Nucleus accumbens (tissue), 56 donors: ENCODE measurements at places on chromosomes 7 and 10.

GRCh38 chr10:30556189-30556588 lies 73.4 kb downstream of the LYZL2 start:
- DNase-seq: no peak

DNA sequence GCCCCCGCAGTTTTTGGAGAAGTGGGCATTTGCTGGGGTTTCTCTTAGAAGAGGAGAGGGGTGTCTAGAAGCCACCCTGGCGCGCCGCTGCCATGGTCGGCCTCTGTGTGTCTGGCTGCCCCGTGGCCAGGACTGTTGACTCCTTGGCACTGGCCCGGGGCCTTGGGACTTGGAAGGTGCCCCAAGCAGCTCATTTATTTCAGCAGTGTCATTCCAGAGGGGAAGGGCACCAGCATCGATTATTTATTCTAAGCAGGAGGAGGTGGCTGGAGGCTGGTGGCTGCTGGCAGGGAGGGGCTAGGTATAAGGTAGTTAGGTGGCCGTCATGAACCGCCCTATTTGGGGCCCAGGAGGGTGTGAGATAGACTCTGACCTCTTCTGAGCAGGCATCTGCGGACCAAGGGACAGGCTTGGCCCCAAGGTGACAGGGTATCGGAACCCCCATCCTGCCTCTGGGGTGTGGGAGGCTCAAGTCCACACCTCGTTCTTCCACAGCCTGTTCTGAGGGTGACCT lies 1.6 kb downstream of the GTF2IRD1 start:
- DNase-seq: peak; percentile 31

DNA sequence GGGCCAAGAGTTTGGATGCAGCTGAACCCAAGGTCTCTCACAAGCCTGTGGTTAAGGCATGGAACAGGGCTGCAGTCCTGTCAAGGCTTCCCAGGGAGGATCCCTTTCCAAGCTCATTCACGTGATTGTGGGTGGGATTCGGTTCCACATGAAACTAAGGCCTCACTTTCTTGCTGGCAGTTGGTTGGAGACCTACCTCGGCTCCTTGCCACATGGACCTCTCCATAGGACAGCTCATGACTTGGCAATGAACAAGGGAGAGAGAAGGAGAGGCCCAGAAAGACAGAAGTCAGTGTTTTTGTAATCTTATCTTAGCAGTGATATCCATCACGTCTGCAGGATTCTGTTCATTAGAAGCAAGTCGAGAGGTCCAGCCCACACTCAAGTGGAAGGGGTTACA lies 583.8 kb downstream of the LRMDA start:
- DNase-seq: no peak

DNA sequence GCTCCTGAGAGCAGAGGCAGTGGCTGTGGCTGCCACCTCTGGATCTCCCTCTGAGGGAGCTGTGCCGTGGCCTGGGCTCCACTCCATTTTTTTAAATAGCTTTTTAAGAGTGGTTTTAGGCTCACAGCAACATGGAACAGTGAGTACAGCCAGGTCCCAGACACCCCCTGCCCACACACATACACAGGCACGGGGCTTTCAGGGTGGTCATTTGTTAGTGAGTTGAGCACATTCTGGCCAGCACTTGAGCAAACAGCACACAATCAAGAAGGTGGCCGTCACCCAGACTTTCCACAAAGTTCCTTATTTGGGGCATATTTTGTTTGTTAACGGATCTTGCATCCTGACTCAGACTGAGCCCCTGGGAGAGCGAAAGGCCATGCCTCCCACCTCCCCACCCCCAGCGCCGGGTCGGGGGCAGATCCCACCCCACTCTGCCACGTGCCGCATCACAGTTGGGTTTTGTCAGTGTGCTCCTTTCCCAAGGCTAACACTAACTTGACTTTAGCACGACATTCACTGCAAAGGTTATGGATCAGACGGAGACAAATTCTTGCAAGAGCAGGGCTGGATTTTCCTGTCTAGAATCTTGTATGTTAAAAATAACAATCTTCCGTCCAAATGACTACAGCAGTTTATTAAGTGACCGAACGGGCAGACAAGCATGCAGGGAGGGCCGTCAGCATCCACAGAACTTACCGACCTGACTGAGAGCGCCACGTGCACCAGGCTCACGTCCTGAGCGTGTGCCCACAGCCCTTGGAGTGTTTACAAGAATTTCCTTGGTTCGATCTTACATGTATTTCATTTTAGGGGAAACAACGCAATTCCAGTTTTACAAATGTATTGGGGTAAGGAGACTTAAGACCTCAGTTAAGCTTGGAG lies 156.5 kb upstream of the NPS start:
- DNase-seq: no peak

- DNase-seq: no peak
Observed at GRCh38 chr10:84605802-84606201, 277.4 kb downstream of the CCSER2 start.

GRCh38 chr10:76984559-76985443 lies 652.8 kb downstream of the KCNMA1 start:
- no peak for DNase-seq

DNA sequence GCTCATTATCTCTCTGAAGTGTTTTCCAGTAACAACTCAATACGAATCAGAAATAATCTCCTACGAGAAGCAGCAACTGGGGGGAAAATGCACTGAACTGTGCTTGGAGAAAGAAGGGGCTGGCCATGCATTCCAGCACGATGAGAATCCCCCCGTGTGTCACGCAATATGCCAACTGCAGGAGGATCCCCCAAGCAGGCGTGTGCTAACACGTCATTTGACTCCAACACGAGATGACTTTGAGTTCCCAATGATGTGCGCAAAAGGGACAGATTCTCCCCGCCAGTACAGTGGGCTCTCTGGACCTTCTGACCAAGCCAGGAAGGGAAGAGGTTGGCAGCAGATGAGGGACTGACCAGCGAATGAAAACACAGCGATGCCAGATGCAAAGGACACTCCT lies 105.5 kb downstream of the KCNMA1 start:
- no peak for DNase-seq

- DNase-seq: no peak
Observed at GRCh38 chr7:139930286-139930965, 101.4 kb downstream of the TBXAS1 start.

- no peak for DNase-seq
Observed at GRCh38 chr10:99280472-99280871, 44.8 kb upstream of the HPSE2 start.

GRCh38 chr10:71346731-71347130 lies 27.7 kb downstream of the SLC29A3 start:
- DNase-seq: no peak

DNA sequence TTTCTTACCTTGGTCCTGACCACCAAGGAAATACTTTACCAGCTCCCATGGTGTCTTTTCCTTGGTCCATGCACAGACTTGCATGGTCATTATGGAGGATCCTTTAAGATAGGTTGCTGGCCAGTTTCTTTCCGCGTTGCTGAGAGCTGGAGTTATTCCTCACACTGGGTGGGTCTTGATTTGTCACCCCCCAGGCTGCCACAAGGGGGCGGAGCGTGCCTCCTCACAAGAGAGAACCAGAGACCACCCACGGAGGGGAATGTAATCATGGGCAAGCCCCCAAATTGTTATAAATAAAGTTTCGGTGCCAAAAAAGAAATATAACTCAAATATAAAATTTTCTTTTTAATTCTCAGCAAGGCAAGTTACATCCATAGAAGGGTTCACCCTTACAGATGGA lies 10.5 kb upstream of the TRIM24 start:
- no peak for DNase-seq

GRCh38 chr10:15225511-15225910 lies 57.0 kb upstream of the NMT2 start:
- no peak for DNase-seq

GRCh38 chr7:28015169-28015568 lies 165.4 kb downstream of the JAZF1 start:
- DNase-seq: no peak

GRCh38 chr7:24200407-24200966 lies 83.5 kb upstream of the NPY start:
- no peak for DNase-seq

DNA sequence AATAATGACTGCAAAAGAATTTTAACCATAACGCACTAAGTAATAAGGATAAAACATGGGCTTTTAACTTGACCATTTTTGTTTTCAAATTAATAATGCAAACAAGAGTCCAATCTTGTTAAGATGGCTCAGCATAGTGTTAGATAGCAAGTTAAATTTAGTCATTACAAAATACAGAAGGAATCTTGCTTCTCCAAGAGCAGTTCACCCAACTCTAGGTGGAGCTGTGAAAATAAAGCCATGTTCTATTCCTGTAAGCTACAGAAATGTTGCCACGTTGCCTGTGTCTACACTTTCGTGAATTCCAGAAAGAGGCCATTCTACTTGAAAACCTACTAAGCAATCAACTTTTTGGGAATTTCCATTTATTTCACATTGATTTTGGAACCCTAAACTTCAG lies 191.9 kb downstream of the SFMBT2 start:
- DNase-seq: no peak

GRCh38 chr10:28561531-28561930 lies 28.6 kb downstream of the WAC start:
- DNase-seq: no peak

GRCh38 chr7:30888747-30889146 lies 22.9 kb upstream of the AQP1 start:
- no peak for DNase-seq

DNA sequence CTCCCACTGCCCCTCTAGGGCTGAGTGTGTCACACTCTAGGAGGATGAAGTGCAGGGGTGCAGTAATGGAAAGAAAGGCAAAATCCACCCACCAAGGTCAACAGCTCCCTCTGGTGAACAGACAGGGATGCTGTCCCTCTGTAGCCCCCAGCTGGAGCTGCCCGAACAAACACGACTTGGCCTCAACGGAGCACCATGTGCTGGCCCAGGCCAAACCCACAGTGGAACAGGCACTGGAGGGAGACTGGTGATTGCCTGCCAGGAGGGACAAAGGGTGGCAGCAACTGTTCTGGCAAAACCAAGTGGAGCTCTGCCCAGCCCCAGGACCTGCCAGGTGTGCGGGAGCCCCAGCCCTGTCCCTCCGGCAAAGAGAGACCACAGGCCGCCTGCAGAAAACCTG lies 20.7 kb downstream of the PDIA4 start:
- no peak for DNase-seq

DNA sequence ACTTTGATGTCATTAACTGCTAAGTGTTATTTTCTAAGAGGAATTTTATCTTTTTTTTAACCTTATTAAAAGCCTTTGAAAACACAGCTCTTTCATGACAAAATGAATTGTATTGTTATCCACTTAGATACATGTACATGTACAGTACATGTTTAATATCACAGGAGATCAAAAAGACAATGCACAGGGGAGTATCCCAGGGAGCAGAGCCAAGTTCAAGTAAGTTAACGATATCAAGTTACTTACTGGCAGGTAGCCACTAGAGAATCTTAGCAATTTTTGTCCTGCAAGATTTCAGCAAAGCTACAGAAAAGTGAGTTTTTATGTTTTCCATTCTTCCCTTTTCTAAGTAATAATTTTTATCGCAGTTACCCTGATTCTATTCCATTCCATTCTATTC lies 33.9 kb upstream of the ARL4A start:
- DNase-seq: no peak

GRCh38 chr7:51123322-51124019 lies 193.1 kb downstream of the COBL start:
- DNase-seq: peak; percentile 69

- no peak for DNase-seq
Observed at GRCh38 chr7:157936976-157937375, 600.2 kb downstream of the DNAJB6 start.

GRCh38 chr10:15859509-15859905 lies 800 bp downstream of the MINDY3 start:
- no peak for DNase-seq

- DNase-seq: no peak
Observed at GRCh38 chr10:122301055-122301810, 30.1 kb downstream of the BTBD16 start.

- no peak for DNase-seq
Observed at GRCh38 chr7:64868499-64868898, 34.6 kb upstream of the ZNF273 start.

- no peak for DNase-seq
Observed at GRCh38 chr7:1725199-1725690, 55.2 kb downstream of the ELFN1 start.

DNA sequence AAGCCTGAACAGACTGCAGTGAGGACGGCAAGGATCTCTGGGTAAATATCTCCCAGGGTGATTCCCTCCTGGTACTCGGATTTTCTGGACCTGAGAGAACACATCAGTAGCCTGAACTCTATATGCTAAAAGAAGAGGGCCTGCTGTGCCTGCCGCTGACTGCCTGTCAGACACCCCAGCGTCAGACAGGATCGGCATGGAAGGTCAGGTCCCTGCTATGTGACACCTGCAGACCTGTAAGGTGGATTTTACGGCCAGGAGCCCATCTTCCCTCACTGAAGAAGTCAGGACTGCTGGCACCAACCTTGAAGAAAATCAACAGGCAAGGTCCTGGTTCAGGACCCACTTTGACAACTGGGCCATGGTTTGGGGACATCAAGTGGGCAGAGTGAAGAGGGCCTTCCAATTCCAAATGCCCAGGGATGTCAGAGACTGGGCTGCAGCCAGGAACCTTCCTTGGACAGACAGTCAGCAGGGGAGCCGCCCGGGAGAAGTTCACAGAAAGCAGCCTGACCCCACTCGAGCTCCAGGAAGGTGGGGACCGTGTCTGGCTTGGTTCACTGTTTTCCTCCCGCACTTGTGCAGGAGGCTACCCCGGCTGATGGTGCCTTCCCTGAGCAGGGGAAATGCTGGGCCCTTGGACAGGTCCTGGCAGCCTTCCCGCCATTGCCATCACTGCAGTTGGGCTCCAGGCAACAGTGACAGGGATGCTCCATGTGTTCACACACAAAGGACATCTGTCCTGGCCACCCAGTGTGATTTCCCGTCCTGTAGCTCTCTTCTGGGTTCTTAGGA lies 91.8 kb upstream of the LANCL2 start:
- no peak for DNase-seq

GRCh38 chr7:100875356-100875751 lies 451 bp downstream of the SRRT start:
- DNase-seq: no peak

GRCh38 chr7:38535073-38535472 lies 96.1 kb downstream of the AMPH start:
- DNase-seq: no peak

- DNase-seq: no peak
Observed at GRCh38 chr7:99557940-99558305, 519 bp upstream of the ZNF655 start.

GRCh38 chr7:106609416-106609815 lies 51.5 kb downstream of the CCDC71L start:
- DNase-seq: no peak

DNA sequence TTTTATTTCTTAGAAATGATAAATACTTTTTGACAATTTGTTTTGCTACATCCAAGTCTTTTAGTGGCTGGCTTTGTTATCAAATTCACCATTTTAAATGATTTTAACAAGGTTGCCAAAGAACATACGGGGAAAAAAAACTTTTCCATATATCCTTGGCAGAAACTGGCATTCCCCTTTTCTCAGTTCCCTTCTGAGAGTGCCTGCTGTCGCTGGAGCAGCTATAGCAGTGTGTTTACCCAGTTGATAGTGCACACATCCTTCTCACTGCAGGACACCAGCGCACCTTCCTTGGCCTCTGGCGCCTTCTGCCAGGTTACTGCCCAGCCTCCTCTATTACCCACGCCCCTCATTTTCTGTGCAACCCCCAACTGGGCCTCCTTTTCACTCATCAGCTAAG lies 94.1 kb downstream of the ALOX5 start:
- no peak for DNase-seq
